ENCODE measurements at places on chromosomes 13 and 19.

DNA sequence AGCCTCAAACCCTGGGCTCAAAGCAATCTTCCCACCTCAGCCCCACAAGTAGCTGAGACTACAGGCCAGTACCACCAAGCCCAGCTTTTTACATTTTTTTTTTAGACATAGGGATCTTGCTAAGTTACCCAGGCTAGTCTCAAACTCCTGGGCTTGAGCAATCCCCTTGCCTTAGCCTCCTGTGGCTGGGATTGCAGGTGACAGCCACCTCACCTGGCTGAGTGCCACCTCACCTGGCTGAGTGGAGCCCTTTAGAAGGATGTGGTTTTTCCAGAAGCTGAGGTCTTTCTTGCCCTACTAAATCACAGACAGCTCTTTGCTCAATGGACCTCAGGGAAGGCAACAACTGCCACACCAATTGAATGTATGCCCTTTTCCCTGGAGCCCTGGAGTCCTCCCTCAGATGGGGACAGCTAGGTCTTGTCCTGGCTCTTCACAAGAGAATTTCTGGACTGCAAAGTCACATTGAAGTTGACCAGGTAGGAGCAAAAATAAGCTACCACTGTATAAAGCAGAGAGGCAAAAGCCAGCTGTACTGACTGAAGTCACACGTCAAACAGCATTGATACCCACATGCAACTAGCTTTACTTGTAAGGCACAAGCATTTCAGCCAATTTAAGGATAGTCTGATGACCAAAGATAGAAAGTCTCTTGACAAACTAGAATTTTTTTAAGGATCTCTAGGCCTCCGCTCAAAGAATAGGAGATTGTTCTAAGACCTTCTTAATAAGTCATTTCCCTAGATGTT is 14.0 kb downstream of the PDX1 start:
- DNase-seq: no peak

GRCh38 chr13:73171926-73172325 is 113.1 kb downstream of the KLF5 start:
- no peak for DNase-seq

- no peak for DNase-seq
These were observed 9.8 kb downstream of the KBTBD6 start for GRCh38 chr13:41122838-41123237.

- no peak for DNase-seq
These were observed 25.8 kb upstream of the MEDAG start for GRCh38 chr13:30880151-30880855.

Data from stimulated activated CD8-positive, alpha-beta memory T cell treated with anti-CD3 and anti-CD28 coated beads, Interleukin-4, amount 100 ng/mL, for 1 hour (primary cell).